ENCODE measurements at places on chromosomes 4 and X.

GRCh38 chr4:75895744-75896314 is 6.4 kb downstream of the PPEF2 start:
- peak; percentile 58 for DNase-seq

GRCh38 chr4:95758001-95758400 is 81.9 kb upstream of the PDHA2 start:
- DNase-seq = no peak

GRCh38 chr4:145107126-145107525 is 9.0 kb downstream of the ABCE1 start:
- no peak for DNase-seq

- peak; percentile 81 for DNase-seq
These were observed 65.4 kb upstream of the ENPP6 start for GRCh38 chr4:184282895-184283654.

DNA sequence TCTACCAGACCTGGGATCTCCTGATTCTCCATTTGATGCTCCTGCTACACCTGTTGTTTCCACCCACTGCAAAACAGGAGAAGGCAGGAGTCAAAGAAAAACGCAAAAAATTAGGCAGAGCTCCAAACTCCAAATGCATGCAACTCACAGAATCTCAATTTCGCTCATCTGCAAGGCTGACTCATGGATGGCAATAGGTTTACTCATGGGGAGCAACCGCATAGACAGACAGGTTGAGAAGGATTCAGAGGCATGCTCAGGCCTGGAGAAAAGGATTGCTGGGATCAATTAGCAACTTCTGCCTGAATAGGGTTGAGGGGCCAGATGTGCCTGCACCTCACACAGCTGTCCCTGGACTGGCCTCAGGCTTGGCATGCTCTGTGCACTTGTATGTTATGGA is 231.0 kb downstream of the LDB2 start:
- DNase-seq = no peak

- DNase-seq = no peak
These were observed 961.8 kb upstream of the TENM3 start for GRCh38 chr4:181281451-181281850.

DNA sequence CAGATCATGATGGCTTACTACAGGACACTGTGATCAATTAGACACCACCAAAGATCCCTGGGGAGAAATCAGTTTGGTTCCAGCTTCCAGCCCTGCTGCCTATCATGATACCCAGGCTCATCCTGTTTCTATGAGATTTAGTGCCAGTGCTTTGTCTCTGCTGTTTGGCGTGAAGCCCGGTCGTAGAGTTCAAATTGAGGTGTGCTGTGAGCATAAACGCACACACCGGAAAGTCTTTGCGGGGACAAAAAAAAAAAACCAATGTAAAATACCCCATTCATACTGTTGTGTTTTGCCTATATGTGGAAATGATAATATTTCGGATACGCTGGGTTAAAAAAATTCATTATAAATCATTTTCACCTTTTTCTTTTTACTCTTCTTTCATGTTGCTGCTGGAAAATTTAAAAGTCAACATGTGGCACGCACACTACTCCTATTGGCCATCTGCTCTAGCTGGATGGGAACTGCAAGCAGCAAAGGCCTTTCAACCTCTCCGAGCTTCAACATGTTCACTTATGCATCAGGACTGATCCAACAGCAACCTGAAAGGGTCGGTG is 607 bp upstream of the DKC1 start:
- DNase-seq = no peak

- no peak for DNase-seq
These were observed 1475.5 kb upstream of the AGA start for GRCh38 chr4:178917756-178918155.

DNA sequence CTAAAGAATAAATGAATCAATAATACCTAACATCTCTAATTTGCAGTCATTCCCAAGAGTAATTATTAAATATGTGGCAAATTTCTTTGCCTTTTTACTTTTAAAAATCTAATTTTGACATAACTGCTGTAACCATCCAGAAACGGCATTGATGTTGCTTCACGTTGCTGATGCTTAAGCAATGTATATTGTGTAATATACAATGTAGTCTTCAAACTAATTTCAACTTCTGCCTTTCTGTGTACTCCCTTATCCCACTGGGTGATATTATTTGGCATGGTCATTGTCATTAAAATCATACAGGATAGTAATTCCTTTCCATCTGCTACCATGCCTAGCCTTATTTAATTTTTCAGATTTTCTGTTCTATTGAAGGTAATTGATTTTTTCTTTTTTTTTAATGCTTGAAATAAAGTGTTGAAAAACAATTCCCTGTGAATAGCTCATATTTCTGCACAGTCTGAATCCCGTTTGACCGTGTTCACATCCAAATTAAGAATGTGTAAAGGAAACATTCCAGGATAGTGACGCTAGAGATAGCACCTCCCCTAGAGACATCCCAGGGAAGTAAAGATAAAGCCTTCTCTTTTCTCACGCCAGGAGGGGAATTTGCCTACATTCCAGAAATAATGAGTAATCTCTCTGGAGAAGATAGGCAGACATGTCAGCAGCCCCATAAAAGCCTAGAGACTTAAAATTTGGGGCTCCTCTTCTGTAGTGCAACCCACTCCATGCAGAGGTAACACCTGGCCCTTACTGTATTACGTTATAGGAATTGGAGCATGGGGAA is 8.6 kb downstream of the FAM200B start:
- no peak for DNase-seq

DNA sequence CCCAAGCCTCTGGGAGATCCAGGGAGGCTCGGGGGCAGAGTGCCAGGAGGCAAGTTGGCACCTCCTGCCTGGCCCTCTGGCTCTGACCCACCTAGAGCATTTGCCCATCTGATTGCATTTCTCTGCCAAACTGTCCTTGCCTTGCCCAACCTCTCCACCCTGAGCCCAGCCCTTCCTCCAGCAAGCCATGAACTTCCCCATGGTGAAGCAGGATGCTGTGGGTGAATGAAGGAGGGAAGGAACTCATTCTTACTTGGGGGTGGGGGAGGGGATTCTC is 9.3 kb upstream of the CNGA2 start:
- no peak for DNase-seq

DNA sequence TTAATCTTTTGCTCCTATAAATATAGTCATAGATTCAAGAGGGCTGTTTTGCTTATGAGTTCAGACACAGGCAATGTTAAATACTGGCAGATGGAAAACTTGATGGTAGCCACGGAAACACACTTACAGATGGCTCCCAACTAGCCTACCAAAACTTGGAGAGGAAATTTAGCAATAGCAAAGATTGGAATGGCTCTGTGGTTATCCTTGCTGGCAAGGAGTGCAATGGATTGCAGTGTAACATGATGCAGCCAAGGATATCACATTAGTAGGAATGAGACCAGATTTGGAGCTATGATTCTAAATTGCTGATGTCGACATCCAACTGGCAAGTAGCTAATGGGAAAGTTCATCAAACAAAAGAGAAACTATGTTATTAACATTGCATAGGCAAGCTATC is 791.0 kb upstream of the DIAPH2 start:
- DNase-seq = no peak

DNA sequence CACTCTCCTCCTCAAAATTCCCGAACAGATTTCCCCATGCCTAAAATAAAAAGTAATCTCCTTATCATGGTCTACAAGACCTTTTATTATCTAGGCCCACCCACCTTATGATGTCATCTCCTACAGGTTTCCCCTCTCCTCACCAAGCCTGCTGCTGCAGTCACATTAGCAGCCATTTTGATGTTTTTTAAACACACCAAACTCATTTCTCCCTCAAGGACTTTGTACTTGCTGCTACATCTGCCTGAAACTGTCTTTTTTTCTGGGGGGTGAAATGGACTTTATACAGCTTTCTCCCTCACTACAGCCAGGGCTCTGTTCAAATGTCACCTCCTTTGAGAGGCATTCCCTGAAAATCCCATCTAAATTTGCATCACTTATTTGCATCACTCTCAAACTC is 90.2 kb upstream of the TAB3 start:
- DNase-seq = no peak

- peak; percentile 54 for DNase-seq
These were observed 25.7 kb upstream of the CSF2RA start for GRCh38 chrX:1242891-1243402.

GRCh38 chr4:6198768-6199421 is 1.5 kb downstream of the JAKMIP1 start:
- no peak for DNase-seq

- DNase-seq = no peak
These were observed 185.2 kb downstream of the ANKRD50 start for GRCh38 chr4:124527364-124527763.

DNA sequence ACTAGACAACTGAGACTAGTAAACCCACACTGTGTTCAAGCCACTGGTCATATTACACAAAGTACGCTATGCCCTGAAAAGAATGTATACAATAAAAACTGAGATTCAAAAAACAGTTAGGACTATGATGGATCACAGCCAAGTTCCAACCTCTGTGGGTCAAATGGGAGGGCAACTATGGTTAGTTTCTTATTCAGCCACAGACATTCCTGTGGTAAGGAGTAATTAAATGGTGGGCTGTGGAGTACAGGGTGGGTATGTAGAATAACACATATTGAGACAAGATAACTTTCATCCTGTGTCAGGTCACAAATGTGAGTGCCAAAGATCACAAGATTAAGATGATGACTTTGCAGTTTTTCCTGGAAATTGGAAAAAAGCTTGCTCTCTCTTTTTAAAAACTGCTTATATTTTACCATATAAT is 167.2 kb downstream of the NPNT start:
- no peak for DNase-seq

- DNase-seq = no peak
These were observed 23.6 kb downstream of the KLF3 start for GRCh38 chr4:38687571-38688011.

DNA sequence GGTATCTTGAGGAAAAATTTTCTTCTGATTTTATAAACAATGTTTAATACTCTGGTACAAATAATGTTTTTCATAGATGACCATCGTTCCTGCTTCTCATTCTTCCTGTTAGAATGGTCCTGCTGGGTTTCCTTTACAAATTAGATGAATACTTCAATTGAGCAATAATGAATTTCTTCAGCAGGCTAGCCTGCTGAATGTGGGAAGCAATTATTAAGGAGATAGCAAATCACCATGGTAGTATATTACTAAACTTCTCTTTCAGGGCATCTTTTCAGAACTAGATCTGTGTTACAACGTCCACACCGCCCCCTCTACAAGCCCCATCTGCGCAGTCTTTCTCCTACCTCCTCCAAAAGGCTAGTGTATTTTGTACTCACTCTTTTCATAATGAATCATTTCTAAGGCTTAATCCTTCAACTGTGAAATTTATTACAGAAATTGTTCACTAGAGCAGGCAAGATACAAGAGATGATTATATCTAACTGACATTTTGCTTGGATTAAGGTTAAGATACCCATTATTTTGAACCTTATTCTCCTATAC is 38.4 kb downstream of the GPRIN3 start:
- no peak for DNase-seq

DNA sequence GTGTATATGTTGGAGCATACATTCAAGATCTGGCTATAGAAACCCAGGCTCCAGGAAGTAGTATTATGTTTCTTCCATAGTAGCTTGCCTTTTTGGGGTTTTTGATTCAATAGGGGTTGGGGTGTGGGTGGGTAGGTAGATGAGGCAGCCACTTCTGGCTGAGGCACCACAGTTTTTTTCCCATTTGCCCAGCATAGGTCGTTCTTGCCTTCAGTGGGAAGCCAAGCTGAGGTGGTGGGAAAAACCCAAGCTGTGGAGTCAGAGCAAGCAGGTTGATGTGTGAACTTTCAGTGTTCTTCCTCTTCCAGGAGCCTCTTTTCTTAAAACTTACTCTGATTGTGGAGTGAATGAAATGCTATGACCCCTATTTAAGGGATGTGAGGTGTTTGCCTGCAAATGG is 67.0 kb upstream of the RPS6KA3 start:
- DNase-seq = no peak

GRCh38 chrX:10173331-10173900 is 16.6 kb downstream of the CLCN4 start:
- no peak for DNase-seq

GRCh38 chr4:118939169-118939783 is 50.6 kb downstream of the SYNPO2 start:
- DNase-seq = no peak

GRCh38 chr4:158914218-158914617 is 145.4 kb downstream of the FNIP2 start:
- no peak for DNase-seq

DNA sequence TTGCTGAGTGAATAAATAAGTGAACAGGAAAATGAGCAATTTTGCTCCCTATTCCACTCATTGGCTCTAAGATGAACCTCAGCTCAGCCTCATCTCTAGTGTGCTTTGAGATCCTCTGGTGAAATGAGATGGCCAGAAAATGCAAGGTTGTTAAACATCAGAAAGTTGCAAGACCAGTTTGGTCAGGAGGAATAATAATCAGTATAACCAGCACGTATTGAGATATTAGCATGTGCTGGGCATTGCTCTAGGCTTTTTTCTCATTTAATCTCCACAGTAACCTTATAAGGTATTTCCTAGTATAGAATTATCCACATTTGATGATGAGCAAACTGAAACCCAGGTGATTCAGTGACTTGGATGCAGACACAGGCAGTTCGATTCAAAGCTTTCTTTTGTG is 110.5 kb upstream of the PAK3 start:
- DNase-seq = no peak

- DNase-seq = no peak
These were observed 287.0 kb upstream of the NOCT start for GRCh38 chr4:138728566-138728965.

Data from GM13976 (cell line).